Ecto neural progenitor cell (in vitro differentiated cells): ENCODE measurements at places on chromosomes 11 and 22.

- no peak for DNase-seq
Observed at GRCh38 chr11:4017129-4017528, 77.5 kb upstream of the RRM1 start.

- no peak for DNase-seq
Observed at GRCh38 chr11:29093416-29094120, 923.3 kb downstream of the KCNA4 start.

- no peak for DNase-seq
Observed at GRCh38 chr11:61766353-61766841, 14.0 kb downstream of the MYRF start.

DNA sequence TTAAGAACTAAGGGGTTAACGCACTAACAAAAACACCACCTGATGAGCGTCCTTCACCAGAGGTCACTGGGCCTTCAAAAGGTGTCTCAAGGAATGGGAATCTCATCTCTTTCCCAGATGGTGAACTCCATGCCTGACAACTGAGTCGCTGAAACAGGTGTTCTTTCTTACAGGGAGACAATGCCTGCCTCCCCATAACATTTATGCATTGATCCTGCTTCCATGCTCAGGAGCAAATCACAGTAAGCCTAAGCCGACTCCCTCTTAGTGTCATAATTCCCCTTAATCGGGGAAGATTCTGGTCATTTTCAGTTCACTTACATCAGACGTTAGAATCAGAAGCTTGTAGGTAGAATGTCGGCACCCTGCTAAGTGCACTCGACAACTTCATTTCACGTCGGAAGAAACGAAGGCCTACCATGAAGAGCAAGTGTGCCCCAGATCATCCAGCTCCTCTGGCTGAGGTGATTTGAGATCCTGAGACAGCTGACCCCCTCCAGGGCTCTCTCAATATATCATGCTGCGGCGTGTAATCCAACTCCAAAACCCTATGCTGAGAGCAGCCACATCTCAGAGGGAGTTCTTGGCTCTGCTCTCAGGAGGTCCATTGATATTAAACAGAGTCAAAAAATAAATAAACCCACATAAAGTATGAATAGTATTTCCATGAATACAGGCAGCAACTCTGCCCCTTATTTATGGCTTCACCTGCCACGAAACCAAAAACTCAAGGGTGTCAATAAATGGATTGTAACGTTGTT, 163.1 kb downstream of the LARGE1 start:
- DNase-seq, result no peak

- no peak for DNase-seq
Observed at GRCh38 chr11:61652135-61652534, 28.1 kb upstream of the DAGLA start.

- DNase-seq, result no peak
Observed at GRCh38 chr11:21814169-21814568, 378.7 kb upstream of the ANO5 start.

GRCh38 chr11:121451986-121452608, at the start of gene SORL1:
Gene SORL1, plus strand, starts transcription at chr11:121452314. Its CDS starts 18 bp downstream, at chr11:121452332.
- peak; percentile 86 for DNase-seq

GRCh38 chr11:45209891-45210699, 63.7 kb downstream of the PRDM11 start:
- peak; percentile 71 for DNase-seq

GRCh38 chr22:39904862-39905261, 4.0 kb downstream of the GRAP2 start:
- no peak for DNase-seq

DNA sequence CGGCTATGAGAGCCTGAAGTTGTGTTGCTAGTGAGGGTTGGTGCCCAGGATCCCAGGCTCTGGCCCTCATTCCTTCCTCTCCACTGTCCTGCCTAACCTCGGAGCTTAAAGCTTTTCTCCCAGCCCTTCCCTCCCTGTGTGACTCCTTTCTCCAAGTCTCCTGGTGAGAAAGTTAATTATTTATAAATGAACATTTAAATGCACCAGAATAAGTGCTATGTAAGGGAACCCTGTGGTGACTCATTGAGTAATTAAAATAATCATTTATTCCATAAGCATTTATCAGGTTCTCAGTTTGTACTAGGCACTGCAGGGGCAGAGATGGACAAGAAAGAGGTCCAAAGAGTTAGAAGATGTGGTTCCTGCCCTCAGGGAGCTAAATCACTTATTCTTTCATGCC, 89.1 kb upstream of the ISX start:
- DNase-seq, result no peak

DNA sequence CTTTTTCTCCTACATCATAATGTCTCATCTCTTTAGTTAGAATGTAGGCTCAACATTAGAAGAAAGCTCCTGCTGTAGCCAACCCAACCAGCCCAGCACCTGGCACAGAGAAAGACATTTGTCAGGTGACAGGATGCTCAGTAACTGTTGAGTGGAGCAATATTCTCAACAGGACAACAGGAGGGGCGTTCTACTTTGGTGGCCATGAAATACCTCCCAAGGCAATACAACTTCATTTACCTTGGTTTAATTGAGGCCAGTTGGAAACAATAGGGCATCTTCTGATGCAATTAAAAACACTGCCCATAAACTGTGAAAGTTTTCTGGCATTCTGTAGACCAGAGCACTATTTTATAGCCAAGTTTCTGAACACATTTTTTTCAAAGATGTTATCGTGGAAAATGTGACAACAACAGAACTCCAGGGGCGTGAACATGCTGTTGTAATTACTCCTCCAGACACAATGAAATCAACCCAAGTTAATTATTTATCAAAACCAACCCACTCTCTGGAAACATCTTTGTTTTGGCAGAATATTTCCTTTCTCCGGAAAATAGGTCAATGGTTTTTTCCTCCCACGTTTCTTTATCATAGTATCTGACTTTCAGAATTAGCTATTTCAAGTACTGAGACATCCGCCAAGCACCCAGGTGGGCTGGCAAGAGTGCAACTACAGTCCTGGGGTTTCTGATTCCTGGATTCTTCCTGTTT, 538.1 kb downstream of the SOX6 start:
- no peak for DNase-seq

DNA sequence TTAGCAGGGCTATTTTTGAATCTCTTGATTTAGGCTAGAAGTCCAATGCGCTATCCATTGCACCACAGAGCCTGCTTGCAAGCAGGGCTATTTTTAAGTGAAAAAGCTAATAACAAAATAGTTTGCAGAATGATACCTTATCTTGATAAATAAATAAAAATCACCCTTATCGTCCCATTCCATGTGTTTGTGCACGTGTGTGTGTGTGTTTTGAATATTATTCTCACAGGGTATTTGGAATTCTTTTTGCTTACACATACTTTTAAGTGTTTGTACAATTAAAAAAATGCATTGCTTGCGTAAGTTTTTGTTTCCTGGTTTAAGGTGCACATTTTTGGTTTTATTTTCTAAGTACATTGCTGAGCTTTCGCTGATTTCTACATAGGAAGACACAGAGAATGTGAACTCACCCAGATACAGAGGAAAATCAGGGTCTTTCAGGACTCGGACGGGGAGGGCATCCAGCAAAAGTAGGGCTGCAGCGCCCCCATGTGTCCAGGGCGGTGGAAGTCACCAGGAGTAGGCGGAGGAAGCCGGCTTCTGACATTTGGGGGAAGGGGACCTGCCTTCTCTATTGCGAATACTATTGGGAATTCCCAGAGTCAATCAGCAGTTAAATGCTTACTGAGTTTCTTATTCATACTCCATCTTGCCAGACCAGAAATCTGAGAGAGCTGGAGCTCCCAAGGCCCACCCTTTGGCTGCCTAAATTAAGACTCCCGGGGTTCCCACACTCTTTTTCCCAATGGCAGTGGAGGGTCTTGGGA, 27.3 kb downstream of the SLC1A2 start:
- DNase-seq, result peak; percentile 89

DNA sequence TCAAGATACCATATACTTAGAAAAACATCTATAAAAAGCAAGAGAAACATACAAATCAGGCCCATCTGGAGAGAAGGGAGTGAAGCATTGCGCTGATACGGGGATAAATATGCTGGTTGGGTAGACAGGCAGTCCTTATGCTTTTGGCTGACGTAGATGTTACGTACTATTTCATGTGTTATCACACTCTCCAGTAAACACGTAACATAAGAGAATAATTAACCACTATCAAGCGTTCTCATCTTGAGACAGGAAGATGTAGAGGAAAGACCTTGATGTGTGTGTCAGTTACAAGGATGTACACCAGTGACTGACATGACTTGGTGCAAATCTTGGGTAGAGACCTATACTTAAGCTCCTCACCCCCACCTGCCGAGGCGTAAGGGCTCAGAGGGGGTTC, 86.7 kb upstream of the PRODH start:
- no peak for DNase-seq

GRCh38 chr11:126355926-126356897, 726 bp downstream of the ST3GAL4 start:
- DNase-seq, result peak; percentile 71

DNA sequence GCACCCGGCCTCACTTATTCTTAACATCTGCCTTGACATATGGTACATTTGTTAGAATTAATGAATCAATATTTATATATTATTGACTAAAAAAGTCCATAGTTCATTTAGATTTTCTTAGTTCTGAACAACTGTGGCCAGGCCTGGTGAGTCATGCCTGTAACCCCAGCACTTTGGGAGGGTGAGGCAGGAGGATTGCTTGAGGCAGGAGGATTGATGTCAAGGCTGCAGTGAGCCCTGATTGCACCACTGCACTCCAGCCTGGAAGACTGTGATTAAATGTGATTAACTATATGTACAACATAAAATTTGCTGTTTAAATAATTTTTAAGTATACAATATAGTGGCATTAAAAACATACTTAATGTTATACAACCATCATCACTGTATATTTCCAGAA, 5.6 kb downstream of the UVRAG start:
- no peak for DNase-seq

DNA sequence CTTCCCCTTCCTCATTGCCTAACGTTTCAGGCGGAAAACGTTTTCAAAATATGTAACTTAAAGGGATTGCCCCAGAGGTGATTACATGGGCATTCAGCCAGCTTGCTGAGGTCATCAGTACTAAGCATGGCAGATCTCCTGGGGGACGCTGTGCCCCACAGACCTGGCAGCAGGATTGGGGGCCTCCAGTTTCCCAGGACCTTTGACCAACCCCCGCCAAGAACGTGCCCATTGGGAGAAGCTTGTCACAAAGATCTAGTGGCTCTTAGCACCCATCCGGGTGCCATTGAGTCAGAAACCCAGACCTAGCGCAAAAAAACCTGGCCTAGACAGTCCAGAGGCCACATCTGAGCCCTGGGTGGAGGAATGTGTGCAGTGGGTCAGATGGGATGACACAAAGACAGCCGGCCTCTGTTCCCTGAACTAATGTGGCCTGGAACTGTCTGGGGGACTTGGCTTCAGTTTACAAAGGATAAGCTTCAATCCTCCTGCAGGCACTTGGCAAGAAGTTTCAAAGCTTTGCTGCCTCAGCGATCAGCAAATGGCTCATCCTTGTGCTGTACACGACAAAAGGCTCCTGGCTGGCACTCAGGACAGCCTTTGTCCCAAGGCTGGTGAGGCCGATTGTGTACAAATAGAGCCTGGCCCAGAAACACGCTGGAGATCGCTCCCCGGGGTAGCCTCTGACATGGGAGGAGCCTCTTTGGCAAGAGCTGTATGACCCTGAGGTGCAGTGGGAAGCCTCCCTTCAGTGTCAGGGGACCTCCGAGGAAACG, 9.5 kb downstream of the C1QTNF6 start:
- no peak for DNase-seq

GRCh38 chr22:33073989-33074418, 15.8 kb upstream of the SYN3 start:
- no peak for DNase-seq

DNA sequence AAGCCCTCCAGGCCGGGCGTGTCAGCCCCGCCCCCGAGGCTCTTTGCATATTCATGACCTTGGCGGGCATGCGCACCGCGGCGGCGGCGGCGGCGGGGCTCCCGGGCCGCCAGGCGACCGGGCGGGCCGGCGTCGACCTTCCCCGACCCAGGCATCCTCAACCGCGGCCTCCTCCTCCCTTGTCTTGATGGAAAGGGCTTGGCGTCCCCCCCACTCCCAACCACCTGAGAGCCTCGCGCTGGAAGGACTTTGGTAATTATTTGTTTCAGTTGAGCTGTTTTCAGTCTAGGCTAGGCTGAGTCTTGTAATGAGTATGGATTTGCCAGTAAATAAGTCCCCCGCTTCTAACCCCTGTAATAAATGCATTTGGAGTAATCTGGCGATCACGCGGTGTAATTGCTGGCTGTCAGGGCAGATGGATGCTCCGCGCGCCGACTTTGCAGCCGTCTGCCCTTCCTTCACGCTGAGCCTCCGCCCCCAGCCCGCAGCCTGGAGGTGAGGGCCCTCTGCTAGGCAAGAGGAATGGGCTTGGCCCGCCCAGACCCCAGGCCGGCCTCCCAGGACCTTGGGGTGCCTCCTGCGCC, 25.2 kb downstream of the FLRT1 start:
- peak; percentile 85 for DNase-seq

DNA sequence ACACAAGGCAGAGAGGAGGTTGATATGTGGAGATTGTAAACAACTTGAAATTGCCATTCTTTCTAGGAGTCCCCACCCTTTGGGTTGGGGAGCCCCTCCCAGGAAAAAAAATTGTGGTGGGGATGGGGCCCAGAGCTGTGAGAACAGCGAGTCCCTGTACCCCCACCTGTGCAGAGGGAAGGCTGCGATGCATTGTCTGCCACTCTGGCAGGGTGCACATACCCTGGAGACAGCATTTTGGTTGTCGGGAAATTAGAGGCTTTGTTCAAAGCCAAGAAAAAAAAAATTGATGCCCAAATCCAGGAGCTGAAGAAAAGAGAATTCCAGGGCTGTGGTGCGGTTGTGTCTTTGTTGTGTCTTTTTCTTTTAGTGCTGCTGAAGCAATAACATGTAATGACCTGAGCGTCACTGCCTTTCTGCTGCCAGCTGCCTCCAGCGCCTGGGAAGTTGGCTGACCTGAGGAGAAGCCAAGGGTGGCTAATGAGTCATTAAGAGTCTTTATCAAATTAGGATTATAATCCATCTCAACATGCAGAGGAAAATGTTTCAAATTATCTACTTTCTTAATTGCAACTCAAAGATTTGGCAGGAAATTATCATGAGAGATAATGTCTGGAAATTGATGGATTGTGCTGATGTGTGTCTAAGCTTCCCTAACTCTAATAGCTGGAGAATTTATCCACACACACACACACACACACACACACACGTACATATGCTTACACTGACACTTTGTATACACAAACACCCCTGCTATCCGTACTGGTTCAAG, 8.0 kb upstream of the PKNOX2 start:
- DNase-seq, result no peak
